ENCODE measurements at places on chromosomes 3 and 15. TPM values are rescaled to one million over a fixed set of nuclear protein-coding genes. Genes with fewer than 3 reads are reported as not detected.

PPP2R3A gene
- 15.9 TPM for total RNA-seq

TMEM202 gene
- total RNA-seq = not detected

SH2D7 gene
- total RNA-seq = not detected

VEPH1 gene
- total RNA-seq = 80.8 TPM

CFAP100 gene
- not detected for total RNA-seq

FOXB1 gene
- total RNA-seq = not detected

ACKR2 gene
- total RNA-seq = not detected

FGF12 gene
- 2.1 TPM for total RNA-seq

ZMAT3 gene
- total RNA-seq = 64.3 TPM

CDAN1 gene
- total RNA-seq = 11.0 TPM

All from glomerular endothelial cell (primary cell).